ENCODE measurements at places on chromosomes 1 and 21. TPM values are rescaled to one million over a fixed set of nuclear protein-coding genes. Genes with fewer than 3 reads are reported as not detected.
A peak's percentile ranks its signal among the peaks of the same experiment; 100 is the strongest.

GRCh38 chr1:15667362-15667761 is 16.8 kb upstream of the PLEKHM2 start:
- DNase-seq, result no peak

Gene PROX1
- 0.02 TPM for total RNA-seq

GRCh38 chr1:25795211-25795610 is 4.8 kb upstream of the SELENON start:
- peak; percentile 66 for DNase-seq

DNA sequence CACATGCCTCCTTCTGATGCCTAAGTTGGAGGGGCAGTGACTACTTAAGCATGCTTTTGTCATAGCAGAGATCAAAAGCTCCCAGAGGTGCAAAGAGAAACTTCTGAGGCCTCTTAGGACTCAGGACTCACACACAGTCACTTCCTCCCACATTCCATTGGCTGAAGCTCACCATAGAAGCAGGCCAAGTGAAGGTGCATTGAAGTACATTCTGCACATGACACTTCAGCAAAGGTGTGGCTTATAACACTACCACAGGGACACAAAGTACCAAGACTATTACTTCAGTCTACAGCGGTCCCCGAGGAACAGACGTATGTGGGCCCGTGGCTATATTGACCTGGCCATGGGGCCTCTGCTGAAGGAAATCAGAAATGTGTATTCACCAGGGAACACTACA is 2.5 kb upstream of the POGK start:
- DNase-seq, result peak; percentile 48

Gene ADGRL2
- total RNA-seq, result 0.94 TPM

DNA sequence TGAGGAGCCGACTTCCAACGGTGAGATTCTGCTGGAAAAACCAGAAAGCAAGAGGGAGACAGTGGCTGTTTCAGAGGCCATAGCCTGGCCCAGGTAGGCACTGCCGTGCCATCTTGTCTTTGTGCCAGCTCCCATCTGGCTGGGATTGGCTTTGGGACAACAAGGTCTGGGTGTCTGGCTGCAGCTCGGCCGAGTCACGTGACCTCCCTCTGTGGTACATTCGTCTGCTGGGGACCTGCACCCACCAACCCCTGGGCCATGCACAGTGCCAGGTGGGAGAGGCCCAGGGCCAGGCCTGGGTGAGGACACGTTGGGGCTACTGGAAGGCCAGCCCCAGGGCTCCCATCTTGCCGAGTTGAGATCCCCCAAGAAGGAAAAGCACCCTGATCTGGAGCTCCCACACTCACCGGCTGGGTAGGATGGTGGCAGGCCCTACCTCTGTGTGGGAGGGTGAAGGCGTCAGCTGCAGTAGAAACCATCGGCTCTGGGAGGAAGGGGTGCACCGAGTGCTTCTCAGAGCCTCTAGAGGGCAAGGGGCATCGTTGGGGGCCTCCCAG is 25.3 kb upstream of the TTC34 start:
- no peak for DNase-seq

Gene SMIM34
- total RNA-seq, result not detected

DNA sequence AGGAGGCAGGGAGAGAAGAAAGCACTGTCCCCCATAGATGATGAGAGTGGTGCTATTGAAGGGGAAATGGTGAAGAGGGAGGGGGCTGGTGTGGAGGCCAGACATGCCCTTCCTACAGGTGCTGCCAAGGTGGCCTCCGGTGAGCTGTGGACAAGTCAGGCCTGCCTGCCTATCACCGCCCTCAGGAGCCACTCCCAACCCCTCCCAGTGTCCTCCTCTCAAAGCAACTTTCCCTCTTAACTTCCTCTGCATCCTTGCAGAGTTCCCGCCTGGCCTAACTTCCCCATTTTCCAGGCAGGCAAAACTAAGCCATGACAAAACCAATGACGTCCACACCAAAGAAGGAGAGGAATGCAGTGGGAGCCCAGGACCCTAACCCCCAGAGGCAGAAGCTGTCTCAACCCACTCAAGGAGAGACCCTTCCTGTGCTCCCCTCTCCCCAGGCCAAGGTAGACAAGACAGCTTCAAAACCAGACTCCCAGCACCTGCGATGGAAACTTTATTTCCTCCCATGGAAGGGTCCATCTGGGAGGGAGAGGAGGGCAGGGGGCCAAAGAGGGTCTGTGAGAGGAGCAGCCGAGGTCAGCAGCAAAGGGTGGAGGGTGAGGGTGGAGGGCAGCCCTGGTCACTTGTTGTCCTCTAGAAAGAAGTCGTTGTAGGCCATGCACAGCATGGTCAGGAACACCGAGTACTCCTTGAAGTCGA is 1.0 kb upstream of the S100A6 start:
- DNase-seq, result no peak

Gene RAP1GAP
- total RNA-seq, result 1.5 TPM

DNA sequence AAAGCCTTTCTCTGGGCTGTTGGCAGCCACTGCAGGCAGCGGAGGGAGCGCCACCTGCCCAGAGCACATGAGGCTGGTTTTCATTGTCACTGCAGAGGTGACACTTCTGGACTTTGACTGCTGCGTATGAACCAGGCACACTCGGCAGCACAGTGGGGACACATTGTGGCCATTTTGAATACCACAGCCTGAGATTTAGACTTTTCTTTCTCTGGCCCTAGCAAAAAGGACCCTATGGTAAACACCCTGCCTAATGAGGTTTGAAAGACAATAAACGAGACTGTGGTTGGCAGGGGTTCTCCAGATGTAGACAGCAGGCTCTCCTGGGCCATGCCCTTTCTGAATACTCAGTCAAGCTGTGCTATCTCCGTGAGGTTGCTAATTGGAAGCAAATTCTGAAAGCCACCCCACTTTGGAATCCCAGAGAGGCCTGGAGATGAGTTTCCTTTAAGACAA is 12.0 kb upstream of the KCNE2 start:
- DNase-seq, result peak; percentile 57

- peak; percentile 76 for DNase-seq
Observed at GRCh38 chr21:27246741-27247140, 279.9 kb upstream of the ADAMTS5 start.

DNA sequence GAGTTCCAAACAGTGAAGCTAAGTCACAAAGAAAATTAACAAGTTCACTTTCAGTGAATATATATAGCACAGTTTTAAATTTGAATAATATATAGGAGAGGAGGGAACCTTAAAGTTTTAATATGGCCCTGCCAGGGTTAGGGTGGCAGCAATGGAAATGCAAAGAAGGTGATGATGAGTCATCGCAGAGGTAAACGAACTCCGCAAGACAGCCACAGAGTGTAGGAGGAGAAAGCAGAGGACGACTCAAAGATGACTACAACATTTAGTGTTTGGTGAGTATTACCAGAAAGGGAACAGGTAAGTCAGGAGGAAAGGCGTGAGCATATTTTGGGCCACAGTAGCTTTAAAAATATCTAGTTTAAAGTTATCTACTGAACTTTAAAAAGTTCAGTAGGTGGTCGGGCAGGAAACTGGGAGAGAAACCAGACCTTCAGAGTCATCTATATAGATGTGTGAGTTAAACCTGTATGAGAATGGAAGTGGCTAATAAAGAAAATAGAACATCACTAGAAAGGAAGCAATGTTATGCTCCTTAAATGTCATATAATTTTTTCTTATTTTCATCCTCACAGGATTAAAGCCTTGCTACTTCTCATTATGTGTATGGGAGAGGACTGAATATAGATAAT is 75.7 kb downstream of the UCHL5 start:
- DNase-seq, result no peak

Gene NEGR1
- total RNA-seq, result 1.3 TPM

- DNase-seq, result peak; percentile 51
Observed at GRCh38 chr21:16040601-16041000, 310.8 kb downstream of the USP25 start.

DNA sequence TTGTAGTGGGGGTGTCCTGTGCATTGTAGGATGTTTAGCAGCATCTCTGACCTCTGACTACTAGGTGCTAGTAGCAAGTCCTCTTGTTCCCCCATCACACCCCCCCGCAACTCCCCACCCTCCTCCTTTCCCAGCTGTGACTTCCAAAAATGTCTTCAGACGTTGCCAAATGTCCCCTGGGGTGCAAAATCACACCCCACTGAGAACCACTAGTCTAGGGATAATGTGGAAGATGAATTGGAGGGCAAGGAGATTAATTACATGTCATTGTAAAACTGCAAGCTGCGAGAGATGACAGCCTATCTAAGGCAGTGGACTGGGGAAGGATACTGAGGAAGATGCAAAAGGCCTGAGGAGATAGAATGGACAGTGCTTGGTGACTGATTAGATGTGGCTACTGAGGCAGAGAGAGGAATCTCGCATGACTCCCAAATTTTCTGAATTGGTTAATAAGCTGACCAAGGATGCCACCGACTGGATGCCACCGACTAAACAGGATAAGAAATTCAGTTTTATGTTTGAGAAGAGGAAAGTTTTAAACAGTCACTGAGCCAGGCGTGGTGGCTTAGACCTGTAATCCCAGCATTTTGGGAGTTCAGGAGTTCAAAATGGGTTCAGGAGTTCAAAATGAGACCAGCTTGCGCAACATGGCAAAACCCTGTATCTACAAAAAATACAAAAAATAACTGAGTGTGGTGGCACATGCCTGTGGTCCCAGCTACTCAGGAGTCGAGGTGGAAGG is 3.1 kb upstream of the JAK1 start:
- peak; percentile 19 for DNase-seq

GRCh38 chr1:79667848-79668696 is 661.5 kb upstream of the ADGRL4 start:
- no peak for DNase-seq

- no peak for DNase-seq
Observed at GRCh38 chr1:19457607-19458006, 27.7 kb downstream of the CAPZB start.

All from M059J (cell line).